ENCODE measurements at places on chromosomes 16 and 17.

- no peak for DNase-seq
Observed at GRCh38 chr17:33416131-33416530, 123.0 kb upstream of the ASIC2 start.

DNA sequence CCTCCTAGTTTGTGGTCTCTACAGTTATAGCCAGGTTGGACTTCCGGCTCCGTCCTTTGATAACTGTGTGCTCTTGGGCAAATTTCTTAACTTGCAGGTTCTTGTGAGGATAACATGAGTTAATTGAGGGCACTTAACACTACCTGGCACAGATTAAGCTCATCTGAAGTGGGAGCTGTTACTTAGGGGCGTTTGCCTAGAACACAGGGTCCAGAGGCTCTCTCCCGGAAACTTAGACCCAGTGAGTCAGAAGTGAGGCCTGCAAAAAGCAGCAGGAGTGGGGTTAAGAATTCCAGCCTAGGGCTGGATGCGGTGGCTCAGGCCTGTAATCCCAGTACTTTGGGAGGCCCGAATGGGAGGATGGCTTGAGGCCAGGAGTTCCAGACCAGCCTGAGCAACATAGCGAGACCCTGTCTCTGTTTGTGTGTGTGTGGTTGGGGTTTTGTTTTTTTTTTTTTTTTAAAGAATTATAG lies 1.4 kb downstream of the MVP start:
- DNase-seq, result no peak

- DNase-seq, result no peak
Observed at GRCh38 chr16:60712144-60712543, 1324.1 kb downstream of the CDH8 start.

- DNase-seq, result peak; percentile 75
Observed at GRCh38 chr17:40177275-40177874, at the start of gene RAPGEFL1. Gene RAPGEFL1, plus strand, starts transcription at chr17:40177470. Its CDS starts 392 bp downstream, at chr17:40177862.

DNA sequence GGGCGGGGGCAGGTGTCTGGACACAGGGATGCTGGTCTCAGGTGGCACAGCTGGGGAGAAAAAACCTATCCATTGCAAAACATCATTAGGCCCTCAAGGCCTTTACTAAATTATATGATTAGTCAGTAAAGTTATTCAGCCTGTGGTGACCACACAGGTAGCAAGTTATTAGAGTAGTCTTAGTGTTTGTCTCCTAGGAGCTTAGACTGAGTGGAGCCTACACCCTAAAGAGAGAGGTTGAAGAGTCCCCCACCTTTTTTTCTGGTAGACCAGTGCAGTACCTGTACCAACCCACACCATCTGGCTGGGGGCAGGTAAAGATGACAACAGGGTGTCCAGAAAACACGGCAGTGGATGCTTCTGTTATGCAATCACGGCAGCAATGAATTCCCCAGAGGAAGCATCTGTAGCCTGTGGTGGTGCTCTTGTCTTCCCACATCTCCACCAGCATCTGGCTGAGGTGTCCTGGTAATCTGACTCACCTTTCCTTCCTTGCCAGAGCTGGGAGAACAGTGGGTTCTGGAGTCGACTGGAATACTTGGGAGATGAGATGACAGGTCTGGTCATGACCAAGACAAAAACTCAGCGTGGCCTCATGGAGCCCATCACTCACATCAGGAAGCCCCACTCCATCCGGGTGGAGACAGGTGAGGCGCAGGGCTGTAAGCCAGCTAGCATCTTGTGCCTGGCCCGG lies 11.0 kb downstream of the MYCBPAP start:
- DNase-seq, result no peak

DNA sequence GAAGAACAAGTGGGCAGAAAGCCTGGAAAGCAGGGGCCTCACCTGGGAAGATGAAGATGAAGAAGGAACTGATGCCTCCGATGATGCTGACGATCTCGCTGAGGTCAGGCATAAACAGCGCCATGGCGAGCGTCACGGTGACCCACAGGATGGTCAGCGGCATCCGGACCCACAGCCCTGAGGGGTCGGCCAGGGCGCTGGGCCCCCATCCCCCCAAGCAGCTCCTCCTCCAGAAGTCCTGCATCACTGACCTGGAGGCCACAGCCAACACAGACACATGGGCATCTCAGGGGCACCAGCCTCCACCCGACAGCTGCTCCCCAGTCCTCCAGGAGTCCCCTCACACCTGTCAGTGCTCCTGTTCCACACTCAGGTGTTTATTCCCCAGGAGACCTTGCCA lies 26.1 kb downstream of the SLC38A8 start:
- no peak for DNase-seq
